Epithelial cell of proximal tubule (primary cell): ENCODE measurements at places on chromosomes 6 and 20.

DNA sequence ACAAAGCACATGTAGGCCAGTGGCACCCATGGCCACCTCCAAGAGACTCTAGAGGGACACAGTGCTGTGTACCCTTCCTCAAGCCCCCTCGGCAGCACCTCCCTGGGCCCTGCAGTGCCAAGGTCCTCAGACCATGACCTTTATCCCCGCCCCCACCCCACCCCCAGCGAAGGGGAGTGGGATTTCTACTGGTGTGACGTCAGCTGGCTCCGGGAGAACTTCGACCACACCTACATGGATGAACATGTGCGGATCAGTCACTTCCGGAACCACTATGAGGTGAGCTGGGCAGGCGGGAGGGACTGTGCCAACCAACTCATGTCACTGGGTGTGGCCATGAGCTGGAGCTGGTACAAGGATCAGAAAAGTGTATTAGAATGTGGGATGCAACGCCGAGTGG is 38.0 kb downstream of the TTLL9 start:
- DNase-seq: no peak

DNA sequence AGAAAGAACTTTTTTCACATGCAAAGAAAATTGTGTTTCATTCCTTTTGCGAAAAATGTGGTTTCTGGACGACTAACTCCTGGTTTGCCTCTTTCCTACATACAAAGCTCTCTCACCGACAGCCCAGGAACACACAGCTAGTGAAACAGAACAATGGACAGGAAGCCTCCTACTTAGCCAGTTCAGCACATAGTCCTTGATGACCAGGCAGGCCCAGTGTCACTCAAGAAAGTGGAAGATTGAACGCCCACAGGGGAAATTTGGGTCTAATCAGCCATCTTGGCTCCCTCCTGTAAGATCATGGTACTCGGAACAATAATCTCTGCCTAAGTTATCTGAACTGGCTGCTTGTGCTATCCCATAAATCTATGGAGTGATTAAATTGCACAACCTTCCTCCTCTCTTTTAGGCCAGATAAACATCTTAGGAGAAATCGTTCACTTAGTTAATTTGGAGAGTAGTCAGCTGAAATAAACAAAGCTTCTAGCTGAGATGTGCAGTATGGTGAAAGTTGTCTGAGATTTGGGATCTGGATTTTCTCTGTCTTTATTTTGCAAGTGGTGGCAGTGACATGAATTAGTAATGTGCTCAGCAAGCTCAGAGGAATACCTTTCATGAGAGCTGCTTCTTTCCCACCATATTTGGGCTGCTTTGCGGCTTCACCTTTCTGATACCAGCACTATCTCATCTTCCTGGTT is 147.0 kb downstream of the MTFR2 start:
- no peak for DNase-seq

GRCh38 chr20:50663095-50663821 is 28.1 kb downstream of the RIPOR3 start:
- DNase-seq: no peak

GRCh38 chr6:148790817-148791216 is 44.0 kb downstream of the UST start:
- no peak for DNase-seq

GRCh38 chr6:74939721-74940620 is 265.9 kb downstream of the COL12A1 start:
- DNase-seq: no peak

- no peak for DNase-seq
Observed at GRCh38 chr20:24108581-24108980, 120.0 kb upstream of the GGTLC1 start.

GRCh38 chr6:13710552-13711323 is 897 bp downstream of the RANBP9 start:
- DNase-seq: no peak

- no peak for DNase-seq
Observed at GRCh38 chr6:136635615-136636014, 85.4 kb upstream of the MAP7 start.
